ENCODE measurements at places on chromosomes 6 and 20.
A peak's percentile ranks its signal among the peaks of the same experiment; 100 is the strongest.

GRCh38 chr6:35092362-35093117 is 48.6 kb downstream of the TCP11 start:
- DNase-seq: no peak

GRCh38 chr20:57622579-57623381 is 2.6 kb upstream of the ZBP1 start:
- peak; percentile 55 for DNase-seq

DNA sequence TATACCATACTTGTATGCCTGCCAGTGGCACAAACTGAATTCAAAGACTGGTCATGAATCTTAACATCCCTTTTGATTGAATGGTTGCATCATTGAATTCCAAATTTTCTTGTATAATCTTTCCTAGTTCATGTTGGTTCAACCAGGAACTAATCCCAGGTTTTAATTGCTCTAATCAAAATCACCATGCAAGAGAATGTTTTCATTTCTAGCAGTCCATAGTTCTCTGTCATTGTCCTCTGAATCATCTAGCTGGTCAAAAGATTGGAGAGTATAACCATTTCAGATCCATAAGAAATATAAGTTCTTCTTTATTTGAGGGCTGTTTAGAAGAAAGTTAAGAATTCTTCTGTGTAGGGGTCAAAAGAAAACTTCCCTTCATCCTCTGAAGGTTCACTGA is 57.2 kb downstream of the ZNF292 start:
- DNase-seq: no peak

- no peak for DNase-seq
Observed at GRCh38 chr6:44399991-44400390, 12.5 kb downstream of the CDC5L start.

DNA sequence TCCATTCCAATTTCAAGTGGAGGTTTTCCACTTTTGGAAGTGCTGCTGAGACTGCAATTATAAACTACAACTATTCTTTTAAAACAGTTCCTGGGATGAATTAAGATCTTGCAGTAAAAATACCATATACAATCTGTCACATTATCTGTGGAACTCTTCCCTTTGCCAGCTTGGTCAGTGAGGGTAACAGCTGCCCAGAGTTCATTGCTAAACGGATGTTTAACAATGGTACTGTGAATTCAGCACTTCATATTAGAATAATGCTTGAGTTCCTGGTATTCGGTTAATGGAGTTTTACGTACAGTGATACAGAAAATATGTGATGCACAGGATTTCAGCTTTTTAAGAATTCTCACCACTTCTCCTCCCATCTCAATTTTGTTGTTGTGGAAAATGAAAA is 51.5 kb downstream of the KCNS1 start:
- no peak for DNase-seq

DNA sequence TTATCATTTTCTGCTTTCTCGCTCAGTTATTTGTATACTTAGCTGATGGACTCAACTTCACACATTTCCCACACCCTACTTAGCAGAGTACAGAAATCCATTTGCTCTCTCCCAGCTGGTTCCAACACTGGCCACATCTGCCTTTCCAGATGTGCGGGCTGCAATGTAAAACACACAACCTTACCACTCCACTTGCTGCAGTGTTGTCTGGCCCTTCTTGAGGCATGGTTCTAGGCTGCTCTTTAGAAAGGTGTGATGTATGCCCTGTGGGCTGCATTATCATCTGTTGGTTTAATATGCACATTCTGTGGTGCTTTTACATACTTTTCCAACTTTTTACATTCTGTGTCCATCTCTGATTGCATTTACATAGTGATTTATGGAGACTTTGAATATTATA is 56.5 kb downstream of the TRAF3IP2 start:
- no peak for DNase-seq

GRCh38 chr6:41639809-41640371 is 1.6 kb downstream of the MDFI start:
- no peak for DNase-seq

GRCh38 chr20:10898552-10898951 is 224.8 kb upstream of the JAG1 start:
- DNase-seq: no peak

GRCh38 chr6:107727096-107727757 is 96.9 kb downstream of the SCML4 start:
- DNase-seq: no peak

GRCh38 chr6:127950566-127951145 is 49.8 kb upstream of the THEMIS start:
- DNase-seq: no peak

DNA sequence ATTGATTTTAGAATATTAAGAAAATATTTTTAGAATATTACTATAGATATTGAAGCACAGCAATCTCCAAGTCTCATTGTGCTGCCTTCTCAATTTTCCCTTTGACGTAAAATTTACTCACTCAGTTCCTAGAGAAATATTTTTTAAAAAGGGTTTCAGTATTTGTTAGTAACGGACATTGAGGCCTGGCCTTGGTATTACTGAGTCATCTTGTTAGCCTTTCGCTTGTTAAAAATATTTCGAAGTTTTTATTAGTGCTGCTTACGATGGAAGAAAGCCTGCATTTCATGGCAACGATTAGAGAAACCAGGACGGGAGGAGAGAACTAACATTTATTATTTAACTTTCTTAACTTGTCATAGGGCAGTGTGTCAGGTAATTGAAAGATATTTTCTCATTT is 82.2 kb downstream of the TIAM2 start:
- DNase-seq: no peak

Measured in NCI-H2029 treated with DMSO at 0.1 percent for 48 hours (cell line).